Renal cortical epithelial cell (primary cell): ENCODE measurements at places on chromosomes 11 and 22. TPM values are rescaled to one million over a fixed set of nuclear protein-coding genes. Genes with fewer than 3 reads are reported as not detected.
A peak's percentile ranks its signal among the peaks of the same experiment; 100 is the strongest.

GRCh38 chr22:38868886-38869381 lies 3.1 kb downstream of the CBX6 start:
- peak; percentile 23 for DNase-seq

DNA sequence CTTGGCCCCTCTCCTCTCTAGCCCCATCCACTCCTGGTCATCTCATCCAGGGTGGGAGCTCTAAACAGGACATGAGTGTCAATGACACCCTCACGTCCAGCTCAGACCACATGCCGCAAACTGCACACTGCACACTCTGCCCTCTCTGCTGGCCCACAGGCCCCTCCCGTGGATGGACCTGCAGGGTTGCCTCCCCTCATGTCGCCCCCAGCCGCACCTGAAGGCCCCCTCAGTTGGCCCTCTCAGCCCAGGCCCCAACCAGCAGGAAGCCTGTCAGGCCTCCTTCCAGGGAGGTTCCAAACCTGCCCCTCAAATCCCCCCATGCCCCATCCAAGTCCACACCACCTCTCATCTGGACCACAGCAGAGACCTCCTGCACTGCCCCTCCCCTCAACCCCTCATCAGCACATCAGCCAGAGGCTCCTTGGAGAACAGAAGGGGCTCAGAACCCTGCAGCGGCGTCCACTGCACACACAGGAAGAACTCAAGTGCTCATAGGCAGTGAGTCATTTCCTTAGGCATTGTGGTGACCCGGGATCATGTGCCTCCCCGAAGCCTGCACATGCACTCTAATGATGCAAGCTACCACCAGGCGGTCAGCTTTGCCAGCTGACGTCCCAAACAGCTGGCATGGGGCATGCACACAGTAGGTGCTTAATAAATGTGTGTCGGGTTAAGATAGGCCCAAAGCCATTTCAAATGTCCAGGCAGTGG lies 12.9 kb upstream of the CDKN1C start:
- DNase-seq, result peak; percentile 85

DNA sequence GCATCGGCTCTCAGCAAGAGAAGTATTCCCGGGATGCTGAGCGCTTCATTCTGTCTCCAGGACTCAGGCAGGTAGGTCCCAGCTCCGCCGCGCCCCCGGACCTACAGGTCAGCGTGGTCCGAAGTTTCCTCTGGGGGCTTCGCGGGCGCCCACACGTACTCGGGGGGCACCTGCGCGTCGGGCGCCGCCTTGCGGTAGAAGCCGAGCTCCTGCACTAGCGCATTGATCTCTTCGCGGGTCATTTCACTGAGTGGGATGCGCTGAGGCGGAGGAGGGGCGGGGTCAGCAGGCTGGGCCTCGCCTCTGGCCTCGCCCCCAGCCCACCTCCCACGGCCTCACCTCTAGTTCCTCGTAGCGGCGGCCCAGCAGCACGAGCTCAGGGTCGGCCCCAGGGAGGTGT lies 2.5 kb downstream of the SELENOM start:
- no peak for DNase-seq

The CLMP gene
- 22.7 and 48.9 TPM in 2 replicates for total RNA-seq

The SLC25A18 gene
- 0.20 and 0.87 TPM in 2 replicates for total RNA-seq

DNA sequence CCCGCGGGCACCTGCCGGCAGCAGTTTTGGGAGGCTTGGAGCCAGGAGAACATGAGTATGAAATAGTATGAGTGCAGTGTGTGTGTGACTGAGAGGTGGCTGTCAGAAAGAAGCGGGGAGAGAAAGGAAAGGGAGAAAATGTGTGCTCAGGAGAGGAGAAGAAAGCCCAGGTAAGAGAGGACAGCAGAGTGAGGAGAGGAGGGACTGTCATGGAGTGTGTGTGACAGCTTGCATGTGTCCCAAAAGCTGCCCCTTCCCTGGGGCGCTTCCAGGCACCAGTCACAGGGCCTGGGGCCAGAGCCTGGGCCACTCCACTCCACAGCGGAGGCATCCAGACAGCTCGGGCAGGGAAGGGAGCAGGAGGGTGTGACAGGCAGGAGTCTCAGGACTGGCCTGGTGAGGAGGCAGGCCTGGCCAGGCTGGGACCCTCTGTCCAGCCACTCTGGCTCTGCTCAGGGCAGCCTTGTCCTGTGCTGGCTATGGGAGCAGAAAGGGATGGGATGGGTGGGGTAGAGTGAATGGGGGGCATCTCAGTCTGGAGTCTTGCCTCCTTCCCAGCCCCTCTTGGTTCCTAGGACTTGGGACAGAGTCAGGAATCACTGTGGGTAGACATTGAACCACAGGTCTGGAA lies 949 bp downstream of the MMP11 start:
- no peak for DNase-seq

The RIMBP3B gene
- 0.05 TPM in 1 of 2 replicates, not detected in the other for total RNA-seq

DNA sequence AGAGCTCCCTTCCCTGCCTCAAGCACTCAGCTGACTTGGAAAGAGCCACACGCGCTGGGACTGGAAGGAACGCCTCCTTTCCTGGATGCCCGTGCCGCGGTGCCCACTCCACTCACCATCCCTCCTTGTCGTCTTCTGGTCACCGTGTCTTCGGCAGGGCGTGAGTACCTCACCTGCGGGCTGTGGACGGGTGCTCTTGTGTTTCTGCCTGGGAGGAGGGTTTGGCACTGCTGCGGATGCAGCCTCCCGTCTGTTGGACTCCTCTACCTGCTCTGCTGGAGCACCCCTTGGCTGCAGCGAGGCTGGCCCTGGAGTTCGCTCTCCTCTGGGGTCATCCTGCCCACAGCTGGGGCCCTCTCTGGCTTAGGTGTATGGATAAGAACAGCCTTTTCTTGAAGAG lies 612.7 kb downstream of the BRD1 start:
- no peak for DNase-seq

- peak; percentile 62 for DNase-seq
Observed at GRCh38 chr11:24514219-24514594, 17.4 kb downstream of the LUZP2 start.

GRCh38 chr11:17646451-17647145 lies 72.8 kb upstream of the MYOD1 start:
- no peak for DNase-seq

GRCh38 chr11:75625021-75625420 lies 43.8 kb downstream of the MAP6 start:
- no peak for DNase-seq

The CDHR5 gene
- total RNA-seq, result 0.15 TPM in 1 of 2 replicates, not detected in the other

DNA sequence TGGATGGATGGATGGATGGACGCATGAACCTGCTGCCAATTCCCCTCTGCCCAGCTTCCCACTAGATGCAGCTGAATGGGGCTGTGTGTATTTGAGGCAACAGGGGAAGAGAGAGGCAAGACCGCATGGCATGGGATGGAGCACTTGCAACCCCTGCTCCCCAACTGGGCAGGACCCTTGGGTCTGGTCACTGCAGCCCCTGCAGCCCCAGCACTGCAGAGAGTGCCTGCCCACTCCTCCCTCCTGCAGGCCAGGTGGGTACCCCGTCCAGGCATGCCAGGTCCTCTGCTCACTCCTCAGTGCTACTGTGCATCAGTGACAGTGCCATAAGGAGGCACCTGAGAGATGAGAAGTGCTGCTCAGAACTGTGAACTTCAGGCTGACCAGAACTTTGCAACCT lies 40.3 kb downstream of the OSBPL5 start:
- no peak for DNase-seq

The SCN4B gene
- total RNA-seq, result 0.15 and 0.35 TPM in 2 replicates

The MMP27 gene
- not detected in 2 replicates for total RNA-seq

- DNase-seq, result no peak
Observed at GRCh38 chr11:34976496-34977088, 60.2 kb downstream of the PDHX start.

GRCh38 chr22:46063846-46064227 lies 86.5 kb upstream of the PPARA start:
- DNase-seq, result no peak

GRCh38 chr11:69640260-69640994 lies 529 bp upstream of the CCND1 start:
- DNase-seq, result peak; percentile 15

The LGALS12 gene
- not detected in 2 replicates for total RNA-seq

DNA sequence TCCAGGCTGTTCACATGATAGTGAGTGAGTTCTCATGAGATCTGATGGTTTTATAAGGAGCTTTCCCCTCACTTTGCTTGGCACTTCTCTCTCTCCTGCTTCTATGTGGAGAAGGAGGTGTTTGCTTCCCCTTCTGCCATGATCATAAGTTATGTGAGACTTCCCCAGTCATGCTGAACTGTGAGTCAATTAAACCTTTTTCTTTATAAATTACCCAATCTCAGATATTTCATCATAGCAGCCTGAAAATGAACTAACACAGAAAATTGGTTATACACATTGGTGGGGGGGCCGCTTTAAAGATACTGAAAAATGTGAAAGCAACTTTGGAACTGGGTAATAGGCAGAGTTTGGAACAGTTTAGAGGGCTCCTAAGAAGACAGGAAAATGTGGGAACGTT lies 741.1 kb upstream of the LUZP2 start:
- DNase-seq, result no peak

DNA sequence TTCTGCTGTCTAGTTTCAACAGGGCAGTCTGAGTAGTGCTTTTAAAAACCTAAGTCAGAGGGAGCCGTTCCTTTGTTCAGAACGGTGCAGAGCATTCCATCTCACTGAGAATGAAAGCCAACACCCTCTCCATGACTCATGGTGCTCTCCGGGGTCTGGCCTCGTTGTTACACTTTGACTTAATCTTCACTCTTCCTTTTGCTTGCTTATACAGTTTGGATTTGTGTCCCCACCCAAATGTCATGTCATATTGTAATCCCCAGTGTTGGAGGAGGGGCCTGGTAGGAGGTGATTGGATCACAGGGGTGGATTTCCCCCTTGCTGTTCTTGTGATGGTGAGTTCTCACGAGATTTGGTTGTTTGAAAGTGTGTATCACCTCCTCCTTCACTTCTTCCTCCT lies 292.2 kb downstream of the ST3GAL4 start:
- DNase-seq, result peak; percentile 64

- peak; percentile 90 for DNase-seq
Observed at GRCh38 chr22:19289475-19290161, 1.9 kb downstream of the CLTCL1 start.

GRCh38 chr11:63623513-63624140 lies 9.4 kb upstream of the PLAAT3 start:
- no peak for DNase-seq

GRCh38 chr11:66467756-66468155 lies 1.1 kb downstream of the PELI3 start:
- DNase-seq, result peak; percentile 6

The DCDC1 gene
- total RNA-seq, result 0.35 and 6.8 TPM in 2 replicates

The ENTHD1 gene
- not detected in 2 replicates for total RNA-seq

DNA sequence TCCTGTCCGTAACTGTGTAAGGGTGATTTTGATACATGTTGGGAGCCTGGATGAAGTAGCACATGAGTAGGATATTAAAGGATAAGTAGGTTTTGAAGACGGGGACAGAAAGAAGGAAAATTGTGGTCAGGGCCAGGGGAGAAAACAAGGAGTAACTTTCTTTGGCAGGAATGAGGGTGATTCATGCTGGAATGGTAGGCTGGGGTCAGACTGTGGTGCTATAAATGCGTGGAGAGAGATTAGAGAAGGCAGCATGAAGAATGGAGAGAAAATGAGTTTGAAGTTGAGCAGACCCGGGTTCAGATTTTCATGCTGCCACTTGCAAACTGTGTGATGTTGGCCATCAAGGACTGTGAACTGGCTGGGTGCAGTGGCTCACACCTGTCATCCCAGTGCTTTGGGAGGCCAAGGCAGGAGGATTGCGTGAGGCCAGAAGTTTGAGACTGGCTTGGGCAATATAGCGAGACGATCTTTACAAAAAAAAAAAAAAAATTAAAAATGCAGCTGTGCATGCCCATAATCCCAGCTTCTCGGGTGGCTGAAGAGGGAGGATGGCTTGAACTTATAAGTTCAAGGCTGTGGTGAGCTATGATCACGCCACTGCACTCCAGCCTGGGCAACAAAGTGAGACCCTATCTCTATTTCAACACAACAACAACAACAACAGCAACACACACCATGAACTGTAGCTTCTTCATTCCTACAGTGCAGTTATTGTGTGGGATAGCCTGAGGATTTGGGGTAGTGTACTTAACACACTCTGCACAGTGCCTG lies 22.3 kb downstream of the ZBTB16 start:
- DNase-seq, result peak; percentile 76

GRCh38 chr11:86660088-86660487 lies 12.3 kb downstream of the ME3 start:
- no peak for DNase-seq

GRCh38 chr11:64226507-64227051 lies 505 bp downstream of the NUDT22 start:
- no peak for DNase-seq

GRCh38 chr11:103013421-103013820 lies 57.9 kb upstream of the MMP13 start:
- peak; percentile 58 for DNase-seq

DNA sequence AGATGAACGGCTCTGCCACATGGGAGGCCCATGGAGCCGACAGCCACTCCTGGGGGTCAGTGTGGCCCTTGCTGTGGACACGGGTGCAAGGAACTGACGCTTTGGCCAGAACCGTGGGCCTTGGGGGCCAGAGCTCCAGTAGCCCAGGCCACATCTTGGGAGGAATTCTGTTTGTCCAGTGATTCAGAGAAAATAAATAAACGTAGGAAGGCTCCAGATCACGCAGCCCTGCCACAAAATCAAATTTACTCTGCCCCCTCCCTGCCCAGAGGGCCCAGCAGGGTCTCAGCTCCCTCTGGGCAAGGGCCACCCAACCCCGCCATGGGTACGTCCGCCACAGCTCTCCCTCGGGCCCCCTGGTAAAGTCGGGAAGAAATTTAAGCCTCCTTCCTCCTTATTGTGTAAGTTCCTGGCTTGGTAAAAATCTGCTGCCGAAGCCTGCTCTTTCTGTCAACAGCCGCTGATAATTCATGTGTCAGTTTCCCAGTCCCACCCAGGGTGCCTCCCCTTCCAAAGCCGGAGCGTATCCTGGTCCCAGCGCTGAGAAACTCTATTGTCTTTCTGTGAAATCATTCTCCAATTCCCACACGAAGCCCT lies 6.9 kb upstream of the MUC5AC start:
- DNase-seq, result no peak

- peak; percentile 59 for DNase-seq
Observed at GRCh38 chr22:38981005-38981991, 849 bp upstream of the APOBEC3B start.

The MYOD1 gene
- not detected in 2 replicates for total RNA-seq

DNA sequence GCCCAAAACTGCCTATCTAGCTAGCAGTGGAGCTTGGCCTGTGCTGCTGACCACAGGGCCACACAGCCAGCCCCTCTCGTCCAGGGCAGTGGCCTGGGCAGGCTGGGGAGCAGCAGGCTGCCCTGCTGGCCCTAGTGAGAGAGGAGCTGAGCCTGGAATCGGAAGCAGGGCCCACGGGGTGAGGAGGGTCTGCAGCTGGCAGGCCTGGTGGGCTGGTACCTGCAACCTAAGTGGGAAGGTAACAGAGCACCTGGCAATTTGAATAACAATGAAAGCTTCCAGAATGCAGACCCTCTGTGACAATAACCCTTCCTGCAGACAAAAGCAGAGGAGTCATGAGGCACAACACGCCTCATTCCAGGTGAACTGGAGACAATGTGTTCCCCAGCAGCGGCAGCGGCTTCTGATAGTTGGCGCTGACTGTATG lies 31.8 kb upstream of the RFPL3 start:
- DNase-seq, result no peak

- DNase-seq, result no peak
Observed at GRCh38 chr11:16827139-16827538, 88.7 kb downstream of the C11orf58 start.

GRCh38 chr11:63719987-63720386 lies 38.7 kb downstream of the RTN3 start:
- no peak for DNase-seq

GRCh38 chr22:43772831-43773230 lies 39.3 kb downstream of the EFCAB6 start:
- DNase-seq, result no peak
